ENCODE measurements at places on chromosomes 16 and 17.

GRCh38 chr17:59838052-59838916 lies 54.5 kb downstream of the TUBD1 start:
- DNase-seq, result no peak

GRCh38 chr16:54125751-54126655 lies 160.6 kb downstream of the IRX3 start:
- DNase-seq, result no peak

DNA sequence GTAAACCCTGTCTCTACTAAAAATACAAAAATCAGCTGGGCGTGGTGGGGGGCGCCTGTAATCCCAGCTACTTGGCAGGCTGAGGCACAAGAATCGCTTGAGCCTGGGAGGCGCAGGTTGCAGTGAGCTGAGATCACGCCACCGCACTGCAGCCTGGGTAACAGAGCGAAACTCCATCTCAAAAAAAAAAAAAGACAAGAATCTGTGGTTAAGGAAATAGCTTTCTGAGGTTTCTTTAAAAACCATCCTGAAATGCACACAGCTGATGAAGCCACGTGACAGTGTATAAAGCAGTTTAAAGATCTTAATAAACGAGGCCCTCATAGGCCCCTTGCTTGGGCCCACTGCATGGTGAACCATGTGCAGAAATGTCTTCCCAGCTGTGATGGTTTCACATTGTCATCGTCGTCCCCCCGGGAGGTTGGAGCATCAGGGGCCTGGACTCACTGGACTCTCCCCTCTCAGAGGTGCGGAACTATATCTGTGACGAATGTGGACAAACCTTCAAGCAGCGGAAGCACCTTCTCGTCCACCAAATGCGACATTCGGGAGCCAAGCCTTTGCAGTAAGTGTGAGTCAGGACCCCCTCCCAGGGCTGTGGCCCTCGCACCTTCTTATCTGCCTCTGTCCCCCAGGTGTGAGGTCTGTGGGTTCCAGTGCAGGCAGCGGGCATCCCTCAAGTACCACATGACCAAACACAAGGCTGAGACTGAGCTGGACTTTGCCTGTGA lies 16.2 kb downstream of the ZNF276 start:
- no peak for DNase-seq

DNA sequence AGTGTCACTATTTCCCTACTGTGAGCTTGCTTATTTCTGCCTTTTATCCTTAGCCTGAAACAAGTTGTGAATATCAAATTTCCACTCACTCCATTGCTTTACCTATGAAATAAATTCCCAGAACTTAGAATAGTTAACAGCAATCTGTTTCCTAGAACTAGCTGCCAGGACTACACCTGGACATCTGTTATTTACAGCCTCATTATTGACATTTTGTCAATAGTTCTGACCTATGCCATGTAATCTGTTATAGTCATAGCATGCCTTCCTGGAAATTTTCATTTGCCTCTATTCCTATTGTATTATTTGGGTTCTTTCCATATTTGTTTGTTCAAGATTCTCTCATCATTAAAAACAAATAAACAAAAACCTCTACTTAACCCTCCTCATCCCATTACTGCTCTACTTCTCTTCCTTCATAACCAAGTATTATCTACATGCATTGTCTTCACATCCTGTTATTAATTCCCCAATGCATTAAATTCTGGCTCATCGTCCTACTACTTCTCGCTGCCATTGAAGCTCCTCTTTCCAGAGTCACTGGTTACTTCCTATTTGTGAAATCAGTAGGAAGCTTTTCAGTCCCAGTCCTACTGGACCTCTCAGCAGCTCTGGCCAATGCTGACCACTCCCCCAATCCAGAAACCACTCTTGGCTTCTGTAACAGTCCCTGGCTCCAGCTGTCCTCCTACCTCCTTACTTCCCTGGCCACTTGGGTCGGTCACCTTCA lies 55.3 kb downstream of the PIGL start:
- no peak for DNase-seq

DNA sequence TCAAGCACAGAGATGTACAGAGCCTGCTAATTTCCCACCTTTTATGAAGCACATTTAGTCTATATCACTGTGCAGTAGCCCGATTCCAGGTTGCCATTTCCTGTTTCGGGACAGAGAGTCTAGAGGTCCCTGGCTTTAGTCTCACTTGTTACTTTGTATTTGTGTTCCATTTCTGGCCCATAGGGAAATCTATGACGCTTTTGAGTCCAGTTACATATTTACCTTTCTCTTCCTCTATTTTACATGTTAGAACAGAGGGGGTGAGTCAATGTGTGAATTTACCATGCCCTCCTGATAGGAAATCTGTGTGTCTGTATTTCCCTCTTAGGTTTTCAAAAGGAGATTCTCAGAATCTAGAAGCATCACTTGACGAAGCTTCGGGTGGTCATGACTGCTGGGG lies 227.1 kb upstream of the ZFHX3 start:
- DNase-seq, result no peak

DNA sequence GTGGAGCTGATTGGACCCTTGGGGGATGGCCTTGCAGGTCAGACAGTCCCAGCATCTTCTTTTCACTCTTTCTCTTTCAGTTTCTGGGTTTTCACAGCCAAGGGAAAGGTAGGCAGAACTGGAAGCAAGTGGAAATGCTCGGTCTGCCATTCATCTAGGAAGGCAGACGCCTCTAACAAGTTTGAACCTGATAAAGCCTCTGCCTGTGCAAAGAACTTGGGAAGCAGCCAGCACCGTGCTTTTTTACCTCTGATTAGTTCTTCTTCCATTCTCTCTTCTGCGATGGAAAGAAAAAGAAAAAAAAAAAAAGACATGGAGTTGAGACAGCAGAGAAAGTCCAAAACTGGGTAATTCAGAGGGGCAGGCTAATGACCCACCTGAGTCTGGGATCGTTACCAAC lies 997.8 kb upstream of the EEF2KMT start:
- no peak for DNase-seq

DNA sequence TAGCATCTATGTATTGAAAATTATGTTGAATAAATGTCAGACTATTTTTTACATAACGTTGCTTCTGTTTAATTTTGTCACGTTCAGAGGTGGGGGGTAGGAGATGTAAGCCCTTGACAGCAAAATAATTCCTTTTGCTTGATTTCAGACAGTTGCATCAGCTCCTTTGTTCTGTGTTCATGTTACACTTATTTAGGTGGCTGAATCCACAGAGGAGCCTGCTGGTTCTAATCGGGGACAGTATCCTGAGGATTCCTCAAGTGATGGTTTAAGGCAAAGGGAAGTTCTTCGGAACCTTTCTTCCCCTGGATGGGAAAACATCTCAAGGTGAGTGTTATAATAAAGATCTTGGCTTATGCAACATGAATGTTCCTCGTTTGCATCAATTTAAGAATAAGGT lies 4.5 kb downstream of the HERPUD1 start:
- no peak for DNase-seq

GRCh38 chr16:70568601-70569237 lies 45.1 kb downstream of the SF3B3 start:
- DNase-seq, result no peak

GRCh38 chr17:51064061-51064735 lies 56.5 kb downstream of the SPAG9 start:
- DNase-seq, result no peak

- no peak for DNase-seq
Observed at GRCh38 chr16:4522051-4522581, 16.5 kb downstream of the CDIP1 start.

- no peak for DNase-seq
Observed at GRCh38 chr16:57800200-57801097, 1.8 kb downstream of the KIFC3 start.

GRCh38 chr17:8935191-8935590 lies 30.3 kb downstream of the PIK3R5 start:
- DNase-seq, result no peak

GRCh38 chr16:21274172-21274726 lies 3.8 kb downstream of the CRYM start:
- no peak for DNase-seq

- DNase-seq, result peak; percentile 56
Observed at GRCh38 chr17:1473841-1474240, 17.8 kb upstream of the CRK start.

- no peak for DNase-seq
Observed at GRCh38 chr17:41264599-41264998, 579 bp upstream of the KRTAP9-6 start.

DNA sequence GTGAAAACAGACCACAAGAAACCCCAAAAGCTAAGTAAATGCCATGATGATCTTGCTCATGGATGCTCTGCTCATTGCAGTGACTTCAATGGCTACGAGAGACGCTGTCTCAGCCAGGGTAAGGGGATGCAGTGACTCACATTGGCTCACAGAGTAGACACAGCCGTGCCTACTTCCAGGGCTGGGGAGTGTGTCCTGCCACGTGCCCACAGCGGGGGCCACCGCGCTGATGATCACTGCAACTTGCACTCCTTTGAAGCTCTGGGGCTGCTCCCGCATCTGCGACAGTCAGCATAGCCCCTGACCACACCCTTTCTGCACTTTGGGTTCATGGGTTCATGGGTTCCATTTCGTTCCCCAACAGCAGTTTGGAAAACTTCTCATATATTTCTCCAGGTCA lies 231.4 kb upstream of the RPL38 start:
- no peak for DNase-seq

DNA sequence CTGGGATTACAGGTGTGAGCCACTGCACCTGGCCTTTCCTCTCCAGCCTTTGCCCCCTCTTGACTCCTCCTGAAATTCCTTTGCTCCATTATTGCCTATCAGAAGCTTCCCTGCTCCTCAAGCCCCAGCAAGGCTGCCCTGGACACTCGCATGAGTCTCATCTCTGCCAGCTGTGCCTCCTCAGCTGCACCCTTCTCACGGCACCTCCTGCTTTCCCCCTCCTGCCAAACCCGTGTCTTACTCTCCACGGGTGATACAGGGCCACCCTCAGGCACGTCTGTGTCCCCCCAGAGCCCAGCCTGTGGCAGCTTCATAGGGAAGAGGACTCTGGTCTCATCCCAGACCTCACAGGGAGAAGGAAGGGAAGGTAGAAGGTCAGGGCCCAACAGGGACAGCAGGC lies 15.4 kb downstream of the G6PC3 start:
- DNase-seq, result no peak

- no peak for DNase-seq
Observed at GRCh38 chr16:66481943-66482390, 54.9 kb downstream of the BEAN1 start.

DNA sequence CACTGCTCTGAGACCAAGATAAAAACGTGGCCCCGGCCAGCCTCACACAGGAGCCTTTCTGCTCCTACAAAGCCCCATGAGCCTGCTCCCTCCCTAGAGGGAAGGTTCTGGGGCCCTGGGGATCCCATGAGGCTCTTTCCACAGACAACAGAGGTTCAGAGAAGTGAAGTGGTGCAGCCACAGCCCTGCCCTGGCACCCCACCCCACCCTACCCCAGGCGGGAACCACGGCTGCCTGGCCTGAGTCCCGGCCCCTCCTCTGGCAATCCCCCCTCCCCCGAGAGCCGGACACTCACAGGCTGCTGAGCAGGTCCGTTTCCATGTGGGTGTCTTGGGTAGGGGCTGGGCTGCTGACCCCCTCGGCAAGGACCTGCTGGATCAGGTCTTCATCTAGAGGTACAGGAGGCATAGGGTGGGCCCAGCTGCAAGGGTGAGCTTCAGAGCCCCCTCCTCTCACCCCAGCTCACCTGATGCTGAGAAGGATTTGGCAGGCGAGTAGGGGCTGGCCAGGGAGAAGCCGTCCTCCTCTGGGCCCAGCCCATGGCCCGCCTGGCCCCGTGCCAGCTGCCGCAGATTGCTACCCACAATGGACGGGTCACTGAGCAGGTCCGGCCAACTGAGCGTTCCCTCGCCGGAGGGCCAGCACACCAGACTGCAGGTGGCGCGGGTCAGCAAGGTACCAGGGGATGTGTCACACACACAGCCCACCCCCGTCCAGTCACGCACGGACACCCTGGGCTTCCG lies 38.7 kb downstream of the PKD1 start:
- no peak for DNase-seq

GRCh38 chr17:64276961-64277505 lies 14.0 kb upstream of the TEX2 start:
- no peak for DNase-seq

DNA sequence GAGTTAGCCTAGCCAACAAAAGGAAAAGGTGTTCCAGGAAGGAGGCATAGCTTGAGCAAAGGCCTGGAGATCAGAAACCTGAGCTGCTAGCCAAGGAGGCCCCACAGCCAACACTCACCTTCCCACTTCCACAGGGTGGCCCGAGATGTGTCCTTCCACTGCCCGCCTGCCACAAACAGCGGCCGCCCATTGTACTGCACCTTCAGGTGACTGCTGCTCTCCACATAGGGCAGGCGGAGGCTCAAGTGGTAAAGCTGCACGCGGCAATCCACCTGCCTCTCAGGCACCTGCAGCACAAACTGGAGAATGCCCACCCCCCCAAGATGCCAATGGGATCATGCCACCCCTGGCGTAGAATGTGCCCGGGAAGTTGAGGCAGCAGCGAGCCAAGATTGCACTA lies 111.5 kb downstream of the RMI2 start:
- no peak for DNase-seq

DNA sequence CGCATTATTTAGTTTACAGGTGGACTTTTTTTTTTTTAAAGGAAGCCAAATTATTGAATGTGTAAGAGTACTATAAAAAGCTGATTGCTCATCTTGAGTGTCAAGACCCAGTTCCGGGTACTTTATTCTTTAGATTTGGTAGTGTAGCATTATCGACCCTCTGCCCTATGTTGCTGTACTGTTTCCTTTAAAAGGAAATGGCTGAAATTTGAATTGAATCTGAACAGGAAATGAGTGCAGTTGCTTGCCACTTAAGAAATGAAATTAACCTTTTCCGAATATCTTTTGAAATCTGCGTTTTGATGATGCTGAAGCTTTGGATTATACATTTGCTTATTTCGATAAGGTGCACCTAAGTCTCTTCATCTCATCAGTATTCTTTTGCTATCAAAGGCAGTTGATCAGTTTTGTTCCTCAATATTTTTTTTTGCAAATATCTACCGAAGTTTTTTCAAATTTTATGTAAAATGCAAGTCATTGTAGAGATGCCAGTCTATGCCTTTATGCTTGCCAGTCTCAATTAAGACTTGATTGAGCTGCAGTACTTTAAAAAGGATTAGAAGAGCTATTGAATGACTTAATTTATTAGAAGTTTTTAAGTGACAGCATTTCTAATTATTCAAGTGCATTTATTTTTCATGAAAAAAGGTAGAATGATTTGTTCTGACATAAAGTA lies 1.8 kb downstream of the GGNBP2 start:
- DNase-seq, result no peak

GRCh38 chr16:53865494-53865863 lies 161.5 kb downstream of the FTO start:
- peak; percentile 13 for DNase-seq

- no peak for DNase-seq
Observed at GRCh38 chr16:31693733-31694132, 166.0 kb downstream of the AHSP start.

Data from germinal center (tissue), 1 donor.